ENCODE measurements at places on chromosomes 2 and 18. TPM values are rescaled to one million over a fixed set of nuclear protein-coding genes. Genes with fewer than 3 reads are reported as not detected.

The ACOXL gene
- 0.58 TPM for total RNA-seq

The MYO5B gene
- not detected for total RNA-seq

The UGT1A4 gene
- total RNA-seq = not detected

The ABCB6 gene
- 14.3 TPM for total RNA-seq

- peak; percentile 70 for DNase-seq
Observed at GRCh38 chr2:226798422-226799210, 1.0 kb downstream of the IRS1 start.

DNA sequence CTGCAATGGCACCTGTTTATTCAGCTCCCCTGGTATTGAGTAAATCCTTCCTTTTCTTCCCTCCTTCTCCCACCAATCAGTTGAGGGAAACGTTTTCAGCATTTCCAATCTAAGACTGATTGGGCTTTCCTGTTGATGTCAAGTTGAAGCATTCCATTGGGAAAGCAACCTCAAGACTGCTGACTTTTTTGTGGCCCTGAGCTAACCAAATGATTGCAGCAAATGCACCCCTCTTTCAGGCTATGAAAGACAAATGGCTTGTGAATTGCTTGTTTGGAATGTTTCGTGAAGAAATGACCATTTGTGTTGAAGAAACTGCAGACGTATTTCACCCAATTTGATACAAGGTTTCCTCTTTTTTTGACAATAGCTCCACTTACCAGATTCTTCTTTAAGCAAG, 303.5 kb downstream of the EPHA4 start:
- no peak for DNase-seq

- peak; percentile 96 for DNase-seq
Observed at GRCh38 chr2:27217173-27218121, at the start of gene CAD. Gene CAD (plus strand): TSS chr2:27217369. CDS start chr2:27217552, 183 bp downstream.

- DNase-seq = no peak
Observed at GRCh38 chr2:159658881-159659873, 42.8 kb upstream of the BAZ2B start.

- DNase-seq = no peak
Observed at GRCh38 chr2:36831185-36831584, 134.7 kb downstream of the VIT start.

Measured in Karpas-422 (cell line).